ENCODE measurements at places on chromosomes 3 and 15. TPM values are rescaled to one million over a fixed set of nuclear protein-coding genes. Genes with fewer than 3 reads are reported as not detected.
A peak's percentile ranks its signal among the peaks of the same experiment; 100 is the strongest.

The NOX5 gene
- total RNA-seq = not detected

The GPX1 gene
- 130 TPM for total RNA-seq

The ATXN7 gene
- total RNA-seq = 36.7 TPM

The SCN11A gene
- 1.6 TPM for total RNA-seq

The KCNMB2 gene
- total RNA-seq = not detected

The DNAH12 gene
- 1.1 TPM for total RNA-seq

The SRGAP3 gene
- total RNA-seq = 21.4 TPM

The ADAMTS7 gene
- total RNA-seq = 127 TPM

The LMAN1L gene
- not detected for total RNA-seq

The SLC51B gene
- total RNA-seq = not detected

GRCh38 chr15:44882499-44882968 lies 74.0 kb upstream of the TERB2 start:
- H3K36me3 ChIP-seq = peaks cover 6% of the 10 kb centered on the region
- no peak overlapping the region for H3K4me3 ChIP-seq
- peaks cover 5% of the 10 kb centered on the region for H3K27me3 ChIP-seq
- DNase-seq = no peak

GRCh38 chr3:79672731-79673130 lies 95.1 kb downstream of the ROBO1 start:
- H3K4me3 ChIP-seq = no peak overlapping the region
- DNase-seq = no peak
- no peaks in the 10 kb centered on the region for H3K36me3 ChIP-seq
- H3K27me3 ChIP-seq = no peaks in the 10 kb centered on the region
- H3K27ac ChIP-seq = no peak overlapping the region

GRCh38 chr3:193014902-193015301 lies 97.2 kb upstream of the MB21D2 start:
- DNase-seq = no peak
- H3K4me1 ChIP-seq = no peaks in the 10 kb centered on the region
- H3K36me3 ChIP-seq = peaks cover 1% of the 10 kb centered on the region
- no peak overlapping the region for H3K4me3 ChIP-seq

DNA sequence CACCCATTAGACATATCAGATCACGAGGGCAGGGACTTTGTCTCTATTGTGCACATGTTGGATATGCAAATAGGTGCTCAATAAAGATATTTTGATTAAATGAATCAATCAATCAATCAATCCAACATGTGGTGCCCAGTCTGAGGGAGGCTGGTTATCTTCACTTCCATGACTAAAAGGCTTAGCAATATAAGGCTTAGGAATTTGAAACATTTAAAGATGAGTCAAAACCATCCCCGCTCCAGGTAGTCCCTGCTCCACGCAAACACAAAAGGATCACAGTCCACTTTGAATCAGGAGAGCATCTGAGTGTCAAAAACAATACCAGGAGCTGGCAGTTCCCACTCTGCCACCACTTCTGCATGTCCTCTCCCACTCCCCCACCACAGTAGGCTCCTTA lies 25.8 kb upstream of the PRICKLE2 start:
- H3K36me3 ChIP-seq = no peaks in the 10 kb centered on the region
- peaks cover 22% of the 10 kb centered on the region for H3K4me1 ChIP-seq
- DNase-seq = no peak

DNA sequence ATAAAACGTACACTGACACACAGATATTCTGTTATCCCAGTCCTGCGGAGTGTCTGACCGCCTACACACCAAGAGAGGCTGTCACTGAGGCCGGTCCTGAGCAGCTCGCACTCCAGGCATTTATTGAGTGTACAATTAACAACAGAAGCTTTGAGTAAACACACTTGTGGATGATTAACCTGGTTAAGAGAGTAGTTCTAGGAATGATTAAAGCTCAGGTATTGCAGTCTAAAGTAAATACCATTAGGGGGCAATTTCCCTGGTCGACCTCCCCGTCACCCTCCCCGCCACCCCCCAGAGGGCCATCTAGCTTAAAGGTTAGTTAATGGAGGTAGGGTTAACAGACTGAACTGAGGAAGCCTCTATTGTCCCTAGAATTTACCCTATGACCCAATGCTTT lies 1278.5 kb downstream of the NSUN3 start:
- H3K36me3 ChIP-seq = peaks cover 3% of the 10 kb centered on the region
- peak overlapping the region; percentile 79 for H3K27ac ChIP-seq
- peak; percentile 17 for DNase-seq

- H3K36me3 ChIP-seq = peaks cover 2% of the 10 kb centered on the region
- H3K4me3 ChIP-seq = no peak overlapping the region
- H3K4me1 ChIP-seq = peaks cover 14% of the 10 kb centered on the region
- no peaks in the 10 kb centered on the region for H3K27me3 ChIP-seq
- no peak overlapping the region for H3K27ac ChIP-seq
These were observed 1338.8 kb downstream of the NSUN3 start for GRCh38 chr3:95401693-95402092.

DNA sequence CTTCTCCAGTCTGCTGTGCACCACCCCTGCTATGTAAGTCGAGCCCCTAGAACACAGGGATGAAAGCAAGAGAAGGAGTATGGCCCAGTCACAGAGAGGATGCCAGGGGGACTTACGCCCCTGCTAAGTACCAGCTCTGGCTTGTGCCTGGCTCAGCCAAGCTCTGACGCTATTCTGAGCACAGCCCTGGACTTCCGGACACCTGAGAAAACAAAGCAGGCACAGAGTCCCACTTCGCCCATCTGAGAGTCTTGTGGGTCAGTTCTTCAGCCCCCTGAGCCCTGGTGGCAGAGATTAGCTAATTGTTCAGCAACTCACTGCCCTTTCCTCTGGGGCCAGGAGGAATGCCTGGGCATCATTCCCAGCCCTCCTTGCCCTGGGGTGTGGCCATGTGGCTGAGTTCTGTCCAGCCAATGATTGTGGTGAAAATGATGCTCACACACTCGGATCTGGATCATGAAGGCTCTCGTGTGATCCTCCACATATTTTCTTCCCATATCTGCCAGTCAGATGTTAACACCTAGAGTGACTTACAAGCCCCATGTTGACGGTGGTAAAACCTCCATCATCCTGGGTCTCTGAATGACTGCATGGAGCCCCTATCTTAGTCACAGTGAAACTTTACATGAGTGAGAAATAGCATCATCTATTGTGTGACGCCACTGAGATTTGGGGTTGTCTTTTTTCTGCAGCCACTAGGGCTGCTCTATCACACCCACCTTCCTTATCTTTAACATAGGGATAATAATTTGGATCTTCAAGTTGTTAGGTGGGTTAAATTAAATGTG lies 105.7 kb downstream of the TPRA1 start:
- no peaks in the 10 kb centered on the region for H3K4me1 ChIP-seq
- H3K36me3 ChIP-seq = no peaks in the 10 kb centered on the region

DNA sequence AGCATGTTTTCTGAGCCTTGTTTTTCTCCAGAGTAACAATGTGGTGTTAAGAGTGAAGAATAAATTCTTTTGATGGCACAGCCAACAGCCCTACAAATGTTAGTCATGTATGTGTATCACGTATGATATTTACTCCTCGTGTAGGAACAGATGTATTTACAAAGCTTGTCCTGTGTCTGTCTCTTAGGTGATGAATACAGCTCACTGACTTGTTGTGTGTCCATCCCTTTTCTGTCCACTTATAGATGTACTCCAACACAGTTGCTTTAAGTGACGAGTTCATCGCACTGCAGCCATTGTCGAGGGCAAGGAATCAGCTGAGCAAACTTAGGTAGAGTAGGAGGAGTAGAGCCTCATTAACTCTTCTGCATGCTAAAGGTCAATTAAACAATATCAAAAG lies 78.1 kb downstream of the DCUN1D1 start:
- no peak for DNase-seq
- H3K4me1 ChIP-seq = no peaks in the 10 kb centered on the region
- H3K27ac ChIP-seq = no peak overlapping the region
- no peaks in the 10 kb centered on the region for H3K27me3 ChIP-seq
- H3K4me3 ChIP-seq = no peak overlapping the region

DNA sequence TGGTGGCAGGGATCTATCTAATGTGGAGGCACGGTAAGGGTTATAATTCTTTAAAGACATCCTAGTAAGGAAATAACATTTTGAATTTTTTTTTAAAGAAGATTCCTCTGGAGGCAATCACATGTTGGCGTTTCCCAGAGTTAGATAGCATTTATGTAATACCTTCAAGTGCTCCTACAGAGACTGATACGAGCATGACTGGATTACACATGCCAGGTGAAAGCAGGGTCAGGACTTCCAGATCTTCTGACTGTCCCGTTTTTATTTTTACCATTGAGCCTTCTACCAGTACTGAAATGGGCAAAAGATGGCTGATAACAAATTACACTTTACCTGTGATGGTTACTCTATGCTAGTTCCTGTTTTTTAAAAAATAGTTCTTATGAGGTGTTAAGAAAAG lies 13.8 kb downstream of the IL17RB start:
- DNase-seq = no peak
- no peaks in the 10 kb centered on the region for H3K27me3 ChIP-seq
- peaks cover 6% of the 10 kb centered on the region for H3K4me1 ChIP-seq
- no peak overlapping the region for H3K27ac ChIP-seq
- peaks cover 32% of the 10 kb centered on the region for H3K36me3 ChIP-seq

GRCh38 chr3:7075117-7075516 lies 214.2 kb downstream of the GRM7 start:
- no peak overlapping the region for H3K27ac ChIP-seq
- H3K27me3 ChIP-seq = no peaks in the 10 kb centered on the region

GRCh38 chr3:164918905-164919304 lies 159.4 kb downstream of the SI start:
- H3K4me3 ChIP-seq = no peak overlapping the region
- H3K4me1 ChIP-seq = peaks cover 2% of the 10 kb centered on the region
- H3K36me3 ChIP-seq = no peaks in the 10 kb centered on the region
- no peak overlapping the region for H3K27ac ChIP-seq

- H3K4me1 ChIP-seq = peaks cover 9% of the 10 kb centered on the region
- no peak for DNase-seq
- H3K27me3 ChIP-seq = no peaks in the 10 kb centered on the region
- no peaks in the 10 kb centered on the region for H3K36me3 ChIP-seq
These were observed 448.8 kb upstream of the TPRG1 start for GRCh38 chr3:188722963-188723362.

DNA sequence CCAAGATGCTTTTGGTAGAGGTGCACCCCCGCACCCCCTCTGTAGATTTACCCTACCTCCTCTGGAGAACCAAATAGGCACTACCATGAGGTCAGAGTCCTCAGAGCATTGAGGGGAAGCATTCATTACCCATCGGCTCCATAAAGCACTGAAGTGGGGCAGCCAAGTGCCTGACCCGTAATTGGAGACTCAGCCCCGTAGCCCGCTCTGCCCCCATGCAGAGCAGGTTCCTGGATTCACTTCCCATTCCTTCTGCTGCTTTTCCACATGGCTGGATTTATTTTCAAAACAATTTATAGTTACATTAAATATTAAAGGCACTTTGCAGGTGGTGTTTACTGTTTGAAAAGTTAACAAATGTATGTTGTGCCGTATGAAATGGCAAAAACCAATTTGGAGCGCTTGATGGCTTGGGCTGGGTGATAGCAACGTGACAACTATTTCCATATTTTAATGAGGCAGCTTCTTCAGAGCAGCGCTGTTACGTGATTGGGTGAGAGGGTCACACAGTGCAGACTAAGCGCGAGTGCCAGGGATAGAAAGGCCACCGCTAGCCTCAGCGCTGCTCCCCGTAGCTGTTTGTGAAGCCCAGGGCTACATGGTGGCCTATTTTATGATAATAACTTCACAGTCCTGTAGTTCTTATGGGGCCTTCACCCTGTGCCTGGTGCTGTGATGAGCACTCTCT lies 373.8 kb upstream of the PROK2 start:
- H3K4me1 ChIP-seq = peaks cover 21% of the 10 kb centered on the region
- H3K4me3 ChIP-seq = no peak overlapping the region
- H3K27me3 ChIP-seq = peaks cover 10% of the 10 kb centered on the region

DNA sequence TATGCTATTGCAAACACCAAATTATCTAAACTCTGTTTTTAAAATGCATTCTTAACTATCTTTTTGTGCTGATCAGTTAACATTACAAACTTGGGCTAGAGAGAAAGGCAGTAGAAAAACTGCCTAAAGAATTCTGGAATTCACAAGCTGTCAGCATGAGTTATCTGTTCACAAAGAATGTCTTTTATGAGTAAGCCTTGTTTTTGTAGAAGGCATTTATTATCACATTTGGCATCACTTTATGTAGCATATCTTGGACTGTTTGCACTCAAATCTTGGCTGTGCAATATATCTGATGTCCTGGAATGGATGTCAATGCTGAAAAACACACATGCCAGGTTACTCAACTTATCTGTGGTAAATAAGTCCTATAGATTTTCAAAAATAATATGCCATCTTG lies 15.5 kb upstream of the BCHE start:
- H3K4me3 ChIP-seq = no peak overlapping the region
- H3K36me3 ChIP-seq = no peaks in the 10 kb centered on the region
- H3K27ac ChIP-seq = no peak overlapping the region
- H3K4me1 ChIP-seq = peaks cover 4% of the 10 kb centered on the region
- no peak for DNase-seq

GRCh38 chr15:100269831-100270230 lies 71.9 kb downstream of the ADAMTS17 start:
- H3K4me1 ChIP-seq = no peaks in the 10 kb centered on the region
- H3K27me3 ChIP-seq = peaks cover 4% of the 10 kb centered on the region
- no peak for DNase-seq
- H3K4me3 ChIP-seq = no peak overlapping the region

DNA sequence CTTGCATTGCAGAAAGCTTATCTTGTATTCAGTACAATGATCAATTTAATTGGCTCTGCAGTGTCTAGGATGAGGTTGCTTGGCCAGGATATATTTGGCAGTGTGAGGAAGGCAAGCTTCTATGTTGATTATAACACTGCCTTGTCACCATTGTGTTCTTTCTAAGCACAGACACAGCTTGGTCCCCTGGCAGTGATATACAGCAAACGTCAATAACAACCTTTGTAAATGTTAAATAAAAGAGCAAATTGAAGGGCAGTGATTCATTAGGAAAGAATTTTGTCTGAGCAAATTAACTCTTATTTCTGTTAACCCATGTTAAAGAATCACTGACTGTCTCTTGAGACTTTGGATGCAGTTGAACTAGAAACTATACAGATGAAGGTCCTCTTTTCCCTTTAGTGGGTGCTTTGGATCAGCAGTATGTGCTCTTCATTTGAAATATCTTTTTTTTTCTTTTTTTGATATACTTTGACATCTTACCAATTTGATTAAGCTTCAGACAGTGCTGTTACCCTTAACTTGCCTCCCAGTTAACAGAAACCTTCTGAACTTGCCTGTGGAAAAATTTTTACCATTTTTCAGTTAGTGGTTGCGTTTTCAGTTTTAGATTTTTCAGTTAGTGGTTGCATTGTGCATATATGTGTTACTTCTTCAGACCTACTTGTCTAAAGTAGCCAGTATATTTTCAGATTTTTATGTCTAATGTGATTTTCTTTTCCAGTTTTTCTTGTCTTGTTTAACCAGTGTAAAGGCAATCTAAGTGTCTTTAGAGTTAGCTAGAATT lies 199.8 kb downstream of the TCF12 start:
- H3K4me3 ChIP-seq = no peak overlapping the region
- peaks cover 25% of the 10 kb centered on the region for H3K4me1 ChIP-seq
- H3K27me3 ChIP-seq = no peaks in the 10 kb centered on the region

- H3K36me3 ChIP-seq = no peaks in the 10 kb centered on the region
- no peaks in the 10 kb centered on the region for H3K27me3 ChIP-seq
- H3K4me1 ChIP-seq = peaks cover 34% of the 10 kb centered on the region
- peak overlapping the region; percentile 42 for H3K27ac ChIP-seq
- H3K4me3 ChIP-seq = no peak overlapping the region
- no peak for DNase-seq
These were observed 1.8 kb downstream of the ZBTB38 start for GRCh38 chr3:141370065-141370533.

- H3K4me3 ChIP-seq = no peak overlapping the region
- peaks cover 13% of the 10 kb centered on the region for H3K27me3 ChIP-seq
- H3K36me3 ChIP-seq = no peaks in the 10 kb centered on the region
- H3K27ac ChIP-seq = no peak overlapping the region
- no peaks in the 10 kb centered on the region for H3K4me1 ChIP-seq
These were observed 53.3 kb downstream of the SLC7A14 start for GRCh38 chr3:170532573-170532972.
